ENCODE measurements at places on chromosomes 5 and 9.

DNA sequence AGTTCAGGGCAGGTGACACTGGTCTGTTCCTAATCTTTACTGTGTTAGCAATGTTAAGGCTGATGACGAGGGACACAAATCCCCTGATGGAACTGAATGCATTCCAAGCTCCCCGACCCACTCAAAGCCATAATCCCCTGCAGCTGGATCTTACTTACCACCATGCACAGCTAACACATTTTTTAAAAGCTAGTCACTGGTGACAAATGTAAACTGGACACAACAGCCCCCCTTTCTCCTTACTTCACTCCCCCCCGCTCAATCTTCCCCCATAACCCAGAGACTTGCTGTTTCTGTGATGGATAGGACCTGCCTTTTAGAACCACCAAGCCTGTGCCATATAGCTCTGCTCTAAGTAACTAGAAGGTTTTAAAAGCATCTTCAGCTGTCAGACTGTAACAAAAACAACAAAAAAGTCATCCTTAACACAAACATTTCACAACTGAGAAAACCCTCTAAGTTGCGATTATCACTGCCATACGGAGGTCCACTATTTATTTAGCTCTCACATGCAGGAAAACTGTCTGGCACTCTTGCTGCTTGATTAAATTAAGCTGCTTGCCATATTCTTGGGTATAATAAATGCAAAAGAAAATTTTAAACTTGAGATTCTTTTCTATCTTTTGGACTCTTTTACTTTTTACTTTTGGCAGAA, 44.4 kb downstream of the BNC2 start:
- DNase-seq, result no peak

DNA sequence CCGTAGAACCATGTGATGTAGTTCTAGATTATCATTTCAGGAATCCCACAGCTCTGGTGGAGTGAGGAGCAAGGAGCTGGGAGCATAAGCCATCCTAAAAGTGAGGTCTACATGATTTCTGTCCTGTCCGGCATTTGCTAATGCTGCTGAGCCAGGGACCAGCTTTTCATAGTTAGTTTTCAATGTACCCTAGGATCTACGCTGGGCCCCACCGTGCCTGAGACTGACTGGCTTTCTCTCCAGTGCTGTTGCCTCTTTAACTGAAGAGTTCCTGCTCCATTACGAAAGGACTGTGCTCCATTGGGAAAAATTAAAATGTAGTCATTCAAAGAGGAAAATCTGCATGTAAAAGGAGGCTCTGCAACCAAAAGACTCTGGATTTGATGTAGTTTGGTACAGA, 634.8 kb downstream of the DMRTA1 start:
- no peak for DNase-seq

GRCh38 chr5:89342106-89342876, 459.3 kb upstream of the MEF2C start:
- no peak for DNase-seq

- peak; percentile 29 for DNase-seq
Observed at GRCh38 chr9:21434202-21435014, 5.8 kb upstream of the IFNA1 start.

DNA sequence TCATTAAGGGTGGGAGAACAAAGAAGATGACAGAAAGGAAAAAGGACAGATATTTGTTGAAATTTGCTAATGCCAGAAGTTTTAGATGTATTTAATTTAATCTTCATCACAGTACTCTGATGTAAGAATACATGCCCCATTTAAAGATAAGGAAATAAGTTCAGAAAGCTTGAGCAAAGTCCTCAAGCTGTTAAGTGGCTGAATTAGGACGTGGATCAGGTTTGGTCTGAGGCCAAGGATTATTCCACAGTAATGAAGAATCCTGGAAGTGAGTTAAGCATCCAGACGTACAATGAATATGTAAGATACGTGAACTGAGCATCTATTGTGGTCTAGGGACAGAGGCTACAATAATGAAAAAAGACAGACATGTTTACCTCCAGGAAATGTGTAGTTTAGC, 671.3 kb downstream of the PRELID2 start:
- no peak for DNase-seq

DNA sequence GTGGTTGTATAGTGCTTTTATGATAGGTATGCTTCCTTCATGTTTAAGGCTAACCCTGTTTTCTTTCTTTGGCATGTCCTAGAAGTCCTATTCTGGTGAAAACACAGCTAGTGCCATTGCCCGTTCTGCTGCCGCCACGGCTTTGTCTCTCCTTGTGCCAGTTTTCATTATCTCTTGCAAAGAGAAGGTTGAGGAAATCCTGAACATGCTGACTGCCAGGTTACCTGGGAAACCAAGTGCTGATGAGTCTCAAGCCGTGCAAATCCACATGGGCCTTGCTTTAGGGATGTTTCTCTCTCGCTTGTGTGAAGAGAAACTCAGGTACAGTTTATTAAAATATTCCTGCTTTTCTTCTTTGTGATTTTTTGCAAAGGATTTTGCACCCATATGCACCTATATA, 102.2 kb downstream of the HACD4 start:
- no peak for DNase-seq

GRCh38 chr5:34411470-34412346, 244.4 kb upstream of the RAI14 start:
- DNase-seq, result no peak

GRCh38 chr9:87729246-87729645, 3.3 kb downstream of the CTSL start:
- DNase-seq, result no peak

GRCh38 chr5:137308311-137308710, 190.8 kb downstream of the SPOCK1 start:
- DNase-seq, result no peak

- DNase-seq, result no peak
Observed at GRCh38 chr5:39544941-39545340, 120.2 kb upstream of the DAB2 start.

GRCh38 chr9:16341177-16341576, 529.3 kb downstream of the BNC2 start:
- no peak for DNase-seq
